Fibroblast of villous mesenchyme (primary cell): ENCODE measurements at places on chromosomes 11 and 22.

GRCh38 chr11:70725278-70725677 lies 326.9 kb downstream of the CTTN start:
- no peak for DNase-seq

- no peak for DNase-seq
Observed at GRCh38 chr11:61102667-61103571, 630 bp downstream of the CD5 start.

- DNase-seq, result no peak
Observed at GRCh38 chr11:35878741-35879140, 65.1 kb upstream of the LDLRAD3 start.

- no peak for DNase-seq
Observed at GRCh38 chr11:57406337-57406904, 16.0 kb upstream of the PRG2 start.

DNA sequence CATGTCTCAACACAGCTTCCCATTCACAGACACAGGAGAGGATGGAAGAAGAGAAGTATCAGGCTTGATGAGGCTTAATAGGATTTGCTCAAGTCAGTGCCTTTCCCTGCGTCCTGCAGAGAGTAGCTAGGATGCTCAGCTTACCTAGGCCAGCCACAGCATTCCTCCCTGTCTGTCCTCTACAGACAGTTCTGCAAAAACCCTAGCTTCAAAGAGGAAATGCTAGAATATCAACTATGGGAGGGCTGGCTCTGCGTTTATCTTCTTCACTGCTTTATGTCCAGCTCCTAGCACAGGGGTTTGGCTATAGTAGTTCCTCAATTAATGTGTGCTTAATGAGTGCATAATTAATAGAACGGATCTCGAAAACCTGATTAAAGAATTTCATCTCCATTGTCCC lies 16.4 kb downstream of the KCNJ5 start:
- no peak for DNase-seq

DNA sequence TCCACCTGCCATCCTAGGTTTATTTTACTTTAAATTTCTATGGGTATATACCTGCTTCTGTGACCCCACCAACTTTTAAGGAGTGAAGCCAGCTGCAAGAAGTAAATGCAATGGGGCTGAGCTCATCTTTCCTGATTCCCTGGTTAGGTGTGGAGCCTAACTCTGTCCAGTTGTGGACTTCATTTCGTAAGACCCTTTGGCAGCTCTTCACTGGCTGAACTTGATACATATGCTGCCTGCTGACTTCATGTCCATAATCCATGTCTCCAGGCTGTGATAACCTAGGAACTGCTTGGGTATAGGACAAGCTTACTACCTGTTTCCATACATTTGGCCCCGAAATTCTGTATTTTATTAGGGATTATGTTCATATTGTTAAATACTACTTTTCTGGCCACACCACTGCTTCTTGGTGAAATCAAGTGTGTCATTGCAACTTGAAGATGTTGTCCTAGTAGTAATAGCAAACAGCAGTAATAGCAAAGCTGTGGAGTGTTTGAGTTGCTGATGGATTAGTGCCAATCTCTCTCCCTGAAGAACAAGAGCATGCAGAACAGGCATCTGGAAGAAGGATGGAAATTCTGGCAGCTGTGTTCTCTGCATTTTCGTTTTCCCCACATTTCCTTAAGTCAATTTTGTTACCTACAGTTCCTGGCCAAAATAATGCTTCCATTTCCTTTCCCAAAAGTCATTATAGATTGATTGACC lies 31.2 kb downstream of the LDLRAD3 start:
- DNase-seq, result no peak

DNA sequence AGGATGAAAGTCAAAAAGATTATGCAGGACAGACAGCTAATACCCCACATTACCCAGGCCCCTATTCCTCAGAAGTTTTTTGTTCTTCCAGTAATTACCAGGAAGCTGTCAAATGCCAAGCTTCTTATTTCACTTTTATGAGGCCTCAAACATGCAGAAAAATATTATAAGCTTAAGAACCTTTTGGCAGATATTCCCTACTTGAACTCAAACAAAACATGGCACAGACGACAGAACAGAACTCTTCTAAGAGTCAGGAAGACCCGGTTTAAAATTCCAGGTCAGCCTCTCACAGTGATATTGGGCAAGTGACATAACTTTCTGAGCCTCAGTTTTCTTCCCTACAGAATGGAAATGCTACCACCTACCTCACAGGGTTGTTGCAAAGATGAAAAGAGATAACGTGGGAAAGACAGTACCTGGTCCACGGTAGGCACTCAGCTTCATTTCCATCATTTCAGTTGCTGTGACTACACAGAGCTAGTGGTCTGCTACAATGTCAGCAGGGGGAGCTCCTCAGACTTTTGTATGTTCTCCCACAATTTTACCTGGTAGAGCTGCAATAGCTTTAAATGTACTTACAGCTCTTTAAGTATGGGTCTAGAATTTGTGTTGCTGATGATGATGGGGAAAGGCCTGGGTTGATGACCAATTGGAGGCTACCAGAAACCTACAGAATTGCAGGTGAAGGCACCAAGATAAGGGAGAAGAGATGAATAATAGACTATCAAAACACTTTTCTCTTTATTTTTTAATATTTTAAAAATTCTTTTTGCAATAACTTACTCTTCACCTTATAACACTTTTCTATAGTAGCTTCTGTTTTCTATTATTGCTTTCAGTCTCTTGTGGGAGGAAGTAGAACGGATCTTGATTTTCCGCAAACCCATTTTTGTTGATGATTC lies 98.3 kb upstream of the CHRM4 start:
- peak; percentile 72 for DNase-seq
